ENCODE measurements at places on chromosomes 3 and 15.

- DNase-seq = no peak
These were observed 29.3 kb downstream of the ZNF710 start for GRCh38 chr15:90030376-90030775.

- no peak for DNase-seq
These were observed 68.4 kb downstream of the CRTC3 start for GRCh38 chr15:90598031-90598577.

GRCh38 chr3:69052472-69052898 is 352 bp upstream of the TMF1 start:
- no peak for DNase-seq

GRCh38 chr3:164453714-164454113 is 624.6 kb downstream of the SI start:
- no peak for DNase-seq

All from stimulated activated CD4-positive, alpha-beta T cell treated with anti-CD3 and anti-CD28 coated beads, Interleukin-12 subunit alpha, Interleukin-12 subunit beta, amount 100 ng/mL, for 48 hours (primary cell).